A549 treated with GW870086 at 1 μM for 4 hours (cell line): ENCODE measurements at places on chromosomes 2 and 18. TPM values are rescaled to one million over a fixed set of nuclear protein-coding genes. Genes with fewer than 3 reads are reported as not detected.

PTPRM gene
- total RNA-seq, result 27.8 to 36.9 TPM (median 32.3 TPM) in 5 replicates

NEB gene
- total RNA-seq, result 0.21 to 0.94 TPM (median 0.24 TPM) in 5 replicates

CPO gene
- not detected in 5 replicates for total RNA-seq

OSBPL6 gene
- total RNA-seq, result 5.1 to 9.2 TPM (median 7.5 TPM) in 5 replicates

ATP8B1 gene
- total RNA-seq, result 6.2 to 8.8 TPM (median 7.6 TPM) in 5 replicates

EFHD1 gene
- total RNA-seq, result 3.3 to 4.9 TPM (median 3.6 TPM) in 5 replicates

AKAIN1 gene
- total RNA-seq, result not detected in 5 replicates

DUSP2 gene
- 0.21 to 0.49 TPM (median 0.38 TPM) in 5 replicates for total RNA-seq

COX7A2L gene
- total RNA-seq, result 147 to 191 TPM (median 161 TPM) in 5 replicates

CYS1 gene
- 1.2 to 1.5 TPM (median 1.3 TPM) in 5 replicates for total RNA-seq

BMP10 gene
- total RNA-seq, result not detected in 5 replicates

BOLL gene
- not detected in 5 replicates for total RNA-seq
